Stimulated activated CD8-positive, alpha-beta memory T cell treated with anti-CD3 and anti-CD28 coated beads, Interleukin-7, amount 100 ng/mL, for 1 hour (primary cell): ENCODE measurements at places on chromosomes 7 and 10.

DNA sequence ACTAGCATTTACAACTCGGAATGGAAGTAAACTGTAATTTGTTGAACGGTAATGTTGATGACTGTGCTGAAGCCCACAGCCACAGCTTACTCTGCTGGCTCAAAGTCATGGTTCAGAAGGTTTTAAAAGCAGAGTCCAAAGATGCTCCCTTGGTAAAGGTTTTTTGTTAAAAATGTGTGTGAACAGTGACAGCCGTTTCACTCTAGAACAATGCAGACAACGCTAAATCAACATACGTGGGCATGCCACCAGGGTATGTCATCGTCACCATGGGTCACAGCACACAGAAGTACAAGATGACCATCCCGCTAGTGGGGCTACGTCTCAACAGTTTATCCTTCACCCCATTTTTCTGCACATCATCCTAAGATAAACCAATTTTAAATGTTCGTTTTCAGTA is 106.5 kb upstream of the LANCL2 start:
- DNase-seq, result no peak

GRCh38 chr7:127876393-127876792 is 154.8 kb downstream of the LRRC4 start:
- DNase-seq, result no peak

DNA sequence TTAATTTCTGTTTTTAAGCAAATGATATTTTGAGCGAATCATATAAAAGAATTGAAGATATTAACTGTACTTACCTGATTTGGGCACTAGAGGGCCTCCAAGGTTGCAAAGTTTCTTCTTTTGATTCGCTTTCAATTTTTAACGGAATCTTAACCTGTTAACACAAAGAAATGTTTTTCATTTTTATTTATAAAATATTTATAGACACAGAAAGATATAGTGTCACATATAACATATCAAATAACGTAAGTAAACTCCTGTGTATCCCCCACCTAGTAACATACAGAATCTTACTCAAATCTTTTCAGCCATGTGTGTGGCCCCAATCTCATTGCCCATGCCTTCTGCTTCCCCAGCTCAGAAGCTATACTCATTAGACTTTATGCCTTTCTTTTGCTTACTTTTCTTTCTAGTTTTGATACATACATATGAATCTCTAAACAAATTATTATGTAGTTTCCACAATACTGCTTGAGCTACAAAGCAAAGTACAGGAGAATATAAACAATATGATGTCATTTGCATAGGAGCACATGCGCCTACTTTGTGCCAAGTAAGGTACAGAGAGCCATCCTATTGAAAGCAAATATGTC is 49.5 kb upstream of the ZPBP start:
- no peak for DNase-seq

DNA sequence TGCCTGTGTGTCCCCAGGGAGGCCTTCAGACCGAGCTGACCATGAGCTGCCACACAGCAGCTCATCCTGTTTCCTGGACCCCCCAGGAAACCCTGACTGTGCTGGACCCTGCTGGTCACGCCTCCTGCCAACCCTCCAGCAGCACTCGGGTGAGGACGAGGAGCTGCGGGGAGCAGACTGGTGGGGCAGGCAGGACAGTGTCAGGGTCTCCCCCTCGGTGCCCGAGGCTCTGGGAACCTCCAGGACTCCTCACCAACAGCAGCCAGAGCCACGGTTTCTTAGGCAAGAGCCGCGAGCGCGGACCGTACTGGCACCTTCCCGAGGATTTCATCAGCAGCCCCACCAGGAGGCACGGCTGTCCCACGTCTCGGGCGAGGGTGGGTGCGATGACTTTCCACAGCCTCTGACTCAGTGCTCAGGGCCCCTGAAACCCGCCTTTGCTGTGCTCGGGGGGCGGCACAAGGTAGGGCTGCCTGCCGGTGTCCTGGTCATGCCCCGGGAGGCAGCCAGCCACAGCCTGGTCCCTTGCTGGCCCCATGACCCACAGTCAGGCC is 186.9 kb downstream of the ELFN1 start:
- no peak for DNase-seq

GRCh38 chr7:1302936-1303335 is 70.3 kb downstream of the UNCX start:
- no peak for DNase-seq

DNA sequence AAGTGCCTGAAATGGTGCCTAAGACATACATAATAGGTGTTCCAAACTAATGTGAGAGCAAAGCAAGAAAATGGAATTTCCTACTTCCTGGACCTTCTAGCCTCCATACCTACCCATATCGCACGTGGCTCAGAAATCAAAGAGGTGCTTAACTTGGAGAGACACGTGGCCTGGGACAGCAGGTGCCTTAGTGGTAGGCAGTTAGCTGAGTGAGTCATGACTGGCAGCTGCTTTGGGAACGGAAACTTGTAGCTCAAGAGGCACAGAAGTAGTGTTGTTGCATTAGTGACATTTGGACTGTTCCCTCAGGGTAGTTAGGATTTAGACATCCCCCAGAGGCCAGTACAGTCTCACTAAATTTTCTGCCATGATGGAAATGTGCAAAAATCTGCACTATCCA is 12.0 kb upstream of the BMPER start:
- no peak for DNase-seq

DNA sequence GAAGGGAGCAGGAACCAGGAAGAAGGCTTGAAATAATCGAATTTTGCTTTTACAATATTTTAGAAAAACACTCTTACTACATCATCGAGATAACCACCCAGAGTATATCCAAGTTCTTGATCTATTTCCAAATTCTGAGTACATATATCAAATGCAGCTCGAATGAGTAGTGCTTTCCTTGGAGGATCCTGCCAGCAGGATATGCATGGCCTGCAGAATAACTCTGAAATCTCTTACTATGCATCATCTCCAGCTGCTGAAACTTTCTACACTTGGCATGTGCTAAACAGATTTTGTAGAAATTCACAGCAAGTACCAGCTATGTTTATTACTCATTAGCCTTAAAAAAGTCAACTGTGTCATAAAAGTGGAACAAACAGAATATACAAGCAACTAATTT is 44.0 kb upstream of the ANK3 start:
- no peak for DNase-seq

DNA sequence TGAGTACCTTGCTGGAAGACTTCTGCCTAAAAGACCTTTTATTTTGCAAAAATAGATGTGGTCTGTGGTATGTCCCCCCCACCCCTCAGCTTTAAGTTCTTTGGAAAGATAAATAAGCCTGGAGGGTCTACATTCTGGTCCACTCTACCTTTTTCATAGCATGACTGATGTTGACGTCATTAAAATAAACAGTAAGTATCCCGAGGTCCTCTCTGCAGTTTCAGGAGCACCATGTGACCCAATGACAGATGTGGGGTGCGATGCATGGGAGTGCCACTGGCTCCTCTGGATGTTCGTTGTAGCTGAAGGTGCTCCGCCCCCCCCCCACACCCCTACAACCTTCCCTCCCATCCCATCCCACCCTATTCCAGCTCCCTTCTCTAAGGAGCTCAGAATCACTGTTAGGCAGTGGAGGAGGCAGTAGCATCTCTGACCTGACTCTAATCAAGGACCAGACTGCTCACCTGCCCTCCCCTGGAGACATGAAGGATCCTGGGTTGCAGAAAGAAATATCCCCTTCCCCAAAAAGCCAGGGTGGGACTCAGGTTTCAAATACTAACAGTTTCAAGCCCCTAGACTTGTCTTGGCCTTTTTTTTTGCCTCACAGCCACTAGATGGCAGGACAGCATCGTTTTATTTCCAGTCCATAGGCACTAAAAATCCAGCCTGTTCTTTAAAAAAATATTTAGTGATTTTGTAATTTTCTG is 25.1 kb downstream of the CASP7 start:
- DNase-seq, result no peak

DNA sequence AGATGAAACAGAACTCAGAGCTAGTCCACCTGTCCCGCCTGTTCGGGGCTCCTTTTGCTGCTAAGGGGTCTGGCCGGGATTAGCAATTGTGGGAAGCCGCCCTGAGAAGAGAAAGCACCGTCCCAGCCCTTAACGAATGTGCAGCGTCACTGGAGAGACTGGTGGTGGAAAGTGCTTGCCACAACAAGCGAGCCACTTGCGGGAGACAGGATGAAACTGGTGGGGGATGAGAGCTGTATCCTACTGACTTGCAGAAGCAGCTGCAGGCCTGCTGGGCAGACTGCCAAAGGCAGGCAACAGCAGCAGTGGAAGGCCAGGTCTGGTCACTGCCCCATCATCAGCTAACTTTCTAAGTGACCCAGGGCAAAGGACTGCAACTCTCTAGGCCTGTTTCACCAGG is 95.4 kb downstream of the FAM53B start:
- no peak for DNase-seq

GRCh38 chr10:49324711-49325110 is 25.7 kb downstream of the C10orf71 start:
- no peak for DNase-seq

- no peak for DNase-seq
Observed at GRCh38 chr7:111827863-111828504, 265.7 kb upstream of the IMMP2L start.

DNA sequence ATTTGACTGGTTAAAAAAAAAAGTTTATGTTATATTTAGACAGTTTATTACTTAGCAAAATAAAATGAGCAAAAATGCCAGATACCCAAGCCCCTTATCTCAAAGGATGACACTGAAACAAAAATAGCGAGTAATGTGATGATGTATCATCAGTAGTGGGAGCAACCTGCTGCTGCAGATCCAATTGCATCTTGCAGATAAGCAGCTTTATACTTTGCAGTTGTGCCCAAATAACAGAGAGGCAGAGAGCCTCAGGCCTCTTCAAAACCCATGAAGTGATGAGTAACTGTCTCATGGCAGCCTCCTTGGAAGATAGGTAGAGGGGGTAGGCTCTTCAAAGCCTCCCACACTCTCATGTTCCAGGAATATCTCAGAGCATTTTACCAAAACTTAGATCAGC is 468.2 kb upstream of the LRRTM3 start:
- DNase-seq, result no peak

DNA sequence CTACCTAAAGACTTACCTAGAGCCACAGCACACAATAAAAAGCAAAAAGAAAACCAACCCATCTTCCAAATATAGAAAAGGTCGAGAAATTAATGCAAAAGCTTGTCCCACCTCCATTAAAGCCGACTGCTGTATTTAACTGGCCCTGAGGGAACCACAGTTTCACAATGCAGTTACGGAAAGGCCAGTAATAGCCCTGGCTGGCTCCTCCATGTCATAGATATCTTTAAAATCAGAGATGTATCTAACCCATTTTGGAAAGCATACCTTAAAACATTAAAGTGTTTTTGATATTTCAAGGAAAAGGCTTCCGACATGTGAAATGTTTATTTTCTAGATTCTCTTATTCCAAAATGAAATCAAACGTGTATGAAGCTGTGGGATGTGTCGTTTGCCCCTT is 23.0 kb downstream of the HDAC9 start:
- DNase-seq, result no peak

DNA sequence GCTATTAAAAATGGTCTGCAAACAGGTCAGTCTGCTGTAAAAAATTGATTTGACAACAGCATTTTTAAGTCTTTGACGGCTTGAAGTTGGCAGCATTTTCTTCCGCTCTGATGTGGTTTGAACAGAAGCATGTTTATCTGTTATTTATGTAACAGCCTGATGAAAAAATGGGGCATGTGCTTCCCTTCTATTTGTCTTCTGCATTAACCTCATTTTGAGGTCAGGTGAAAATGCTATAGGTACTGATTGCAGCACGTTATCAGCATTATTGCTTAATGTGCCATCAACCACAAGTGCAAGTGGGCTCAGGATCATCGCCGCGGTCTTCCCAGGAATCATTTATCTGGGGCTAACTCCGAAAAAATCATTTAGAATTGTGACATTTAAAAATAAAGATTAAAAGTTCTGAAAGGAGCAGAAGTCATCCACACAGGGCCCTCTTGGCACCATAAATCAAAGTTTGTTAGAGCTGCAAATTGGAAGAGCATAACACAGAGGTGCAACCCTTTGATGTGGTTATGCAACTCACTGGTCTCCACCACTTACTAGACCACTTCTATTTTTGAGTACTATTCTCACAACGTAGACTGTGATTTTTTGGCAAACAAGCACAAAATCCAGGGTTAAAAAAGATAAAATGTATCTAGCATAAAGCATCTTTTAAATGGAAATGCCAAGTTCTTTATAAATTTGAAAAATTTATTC is 307.7 kb downstream of the MDFIC start:
- DNase-seq, result no peak

DNA sequence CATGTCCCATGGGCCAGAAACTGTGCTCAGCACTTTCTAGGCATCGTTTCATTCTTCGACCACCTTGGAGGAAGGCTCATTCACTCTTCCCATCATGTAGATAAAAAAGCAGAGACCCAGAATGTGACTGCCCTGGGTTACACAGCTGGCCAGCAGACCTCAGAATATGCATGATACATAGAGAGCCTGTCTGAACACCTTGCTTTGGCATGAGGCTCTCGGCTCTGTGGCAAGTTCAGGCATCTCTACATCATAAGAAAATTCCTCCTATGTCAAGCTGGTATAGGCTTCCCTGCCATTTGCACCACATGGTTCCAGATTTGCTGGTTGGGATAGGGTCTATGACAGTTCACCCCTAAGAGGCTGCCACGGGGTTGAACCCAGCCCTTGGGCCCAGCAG is 134.1 kb downstream of the CDH23 start:
- DNase-seq, result no peak

DNA sequence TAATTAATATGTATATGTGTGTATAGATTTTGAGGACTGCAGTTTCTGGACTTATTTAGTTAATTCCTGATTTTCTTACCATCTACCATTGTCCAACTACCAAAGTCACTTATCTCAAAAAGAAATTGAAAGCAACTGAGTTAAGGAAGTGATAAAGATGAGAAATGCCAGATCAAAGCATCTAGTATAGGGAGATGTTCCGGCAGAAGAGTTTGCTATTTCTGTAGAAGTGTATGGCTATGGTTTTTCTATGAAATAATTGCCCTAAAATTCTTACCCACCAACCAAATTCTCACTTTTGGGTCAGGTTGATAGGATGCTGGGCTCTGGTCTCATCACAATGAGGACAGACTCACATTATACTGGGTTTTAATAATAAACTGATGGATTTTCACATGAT is 64.0 kb upstream of the RAB11FIP2 start:
- DNase-seq, result no peak

GRCh38 chr7:131111081-131111576 is 216.5 kb upstream of the MKLN1 start:
- no peak for DNase-seq
